Ovary (tissue), 10 donors: ENCODE measurements at places on chromosomes 5 and 9. TPM values are rescaled to one million over a fixed set of nuclear protein-coding genes. Genes with fewer than 3 reads are reported as not detected.

SPATA31E1 gene
- total RNA-seq: not detected

ROR2 gene
- total RNA-seq: 27.7 TPM

ADAMTS19 gene
- 1.5 TPM for total RNA-seq

DNA sequence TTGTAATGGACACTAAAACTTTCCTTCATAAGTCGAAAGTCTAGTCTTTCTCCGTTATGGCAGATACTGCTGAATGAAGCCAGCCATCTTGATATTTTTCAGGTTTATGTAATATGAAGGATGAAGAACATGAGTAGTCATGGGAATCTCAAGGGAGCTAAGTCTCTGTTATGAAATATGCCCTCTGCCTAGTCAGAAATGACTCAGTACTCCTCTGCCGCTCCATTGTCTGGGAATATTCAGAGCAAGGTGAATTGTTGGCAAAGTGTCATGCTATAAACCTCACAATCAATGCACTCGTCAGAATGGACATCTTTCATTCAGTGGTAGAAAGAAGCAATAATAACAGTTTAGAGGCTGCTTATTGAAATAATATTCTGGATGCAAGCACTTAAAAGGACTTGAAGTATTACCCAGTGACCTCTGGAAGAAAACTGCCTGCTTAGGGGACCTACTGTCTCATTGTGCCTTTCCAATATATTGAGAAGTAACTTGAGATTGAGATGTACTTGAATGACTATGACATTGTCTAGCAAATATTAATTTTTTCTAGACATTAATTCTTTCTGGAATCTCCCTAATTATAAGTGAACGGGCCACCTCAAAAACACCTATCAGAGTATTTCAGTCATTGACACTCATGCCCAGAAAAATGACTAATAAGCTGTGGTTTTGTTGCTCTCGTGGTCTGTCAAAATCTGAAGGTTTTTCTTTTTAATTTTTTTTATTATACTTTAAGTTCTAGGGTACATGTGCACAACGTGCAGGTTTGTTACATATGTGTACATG is 1011.5 kb upstream of the ACO1 start:
- H3K4me3 ChIP-seq: no peak overlapping the region
- no peak overlapping the region for H3K27ac ChIP-seq
- no peaks in the 10 kb centered on the region for H3K27me3 ChIP-seq

DNA sequence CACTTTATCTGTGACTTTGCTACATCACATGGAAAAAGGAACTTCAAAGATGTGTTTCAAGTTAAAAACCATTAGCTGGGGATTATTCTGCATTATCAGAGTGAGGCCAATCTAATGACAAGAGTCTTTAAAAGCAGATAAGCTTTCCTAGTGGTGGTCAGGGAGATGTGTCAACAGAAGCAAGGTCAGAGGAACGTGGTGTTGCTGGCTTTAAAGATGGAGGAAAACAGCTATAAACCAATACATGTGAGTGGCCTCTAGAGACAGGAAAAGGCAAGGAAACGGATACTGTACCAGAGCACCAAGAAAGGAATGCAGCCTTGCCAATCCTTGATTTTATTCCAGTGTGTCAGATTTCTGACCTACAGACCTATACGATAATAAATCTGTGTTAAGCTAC is 204.2 kb downstream of the TAF11L14 start:
- no peaks in the 10 kb centered on the region for H3K4me1 ChIP-seq
- H3K36me3 ChIP-seq: no peaks in the 10 kb centered on the region
- H3K4me3 ChIP-seq: no peak overlapping the region
- no peak overlapping the region for H3K27ac ChIP-seq
- no peak for DNase-seq
- no peaks in the 10 kb centered on the region for H3K27me3 ChIP-seq

DNA sequence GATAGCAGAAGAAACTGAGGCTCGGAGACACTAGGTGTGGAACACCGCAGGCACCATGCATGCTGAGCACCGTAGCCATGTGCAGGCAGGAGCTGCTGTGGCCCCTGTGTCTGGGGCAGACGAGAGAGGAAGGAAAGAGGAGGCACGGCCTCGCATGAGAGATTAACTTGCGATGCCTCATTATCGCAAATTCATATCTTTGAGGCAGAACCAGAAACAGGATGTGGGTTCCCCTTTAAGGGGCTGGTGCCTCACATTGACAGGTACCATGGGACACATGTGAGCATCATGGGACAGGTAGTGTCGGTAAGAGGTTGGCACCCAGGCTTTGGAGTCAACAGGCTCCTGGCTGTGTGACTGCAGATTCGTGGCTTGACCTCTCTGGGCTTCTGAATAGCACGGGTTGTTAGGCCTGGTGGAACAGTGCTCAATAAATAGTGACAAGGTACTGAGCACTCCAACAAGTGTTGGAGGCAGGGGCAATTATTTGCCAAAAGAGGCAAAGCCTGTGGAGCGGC is 40.8 kb downstream of the NAIF1 start:
- H3K4me1 ChIP-seq: no peaks in the 10 kb centered on the region
- no peaks in the 10 kb centered on the region for H3K36me3 ChIP-seq
- H3K27ac ChIP-seq: no peak overlapping the region
- DNase-seq: no peak
- H3K27me3 ChIP-seq: no peaks in the 10 kb centered on the region

DNA sequence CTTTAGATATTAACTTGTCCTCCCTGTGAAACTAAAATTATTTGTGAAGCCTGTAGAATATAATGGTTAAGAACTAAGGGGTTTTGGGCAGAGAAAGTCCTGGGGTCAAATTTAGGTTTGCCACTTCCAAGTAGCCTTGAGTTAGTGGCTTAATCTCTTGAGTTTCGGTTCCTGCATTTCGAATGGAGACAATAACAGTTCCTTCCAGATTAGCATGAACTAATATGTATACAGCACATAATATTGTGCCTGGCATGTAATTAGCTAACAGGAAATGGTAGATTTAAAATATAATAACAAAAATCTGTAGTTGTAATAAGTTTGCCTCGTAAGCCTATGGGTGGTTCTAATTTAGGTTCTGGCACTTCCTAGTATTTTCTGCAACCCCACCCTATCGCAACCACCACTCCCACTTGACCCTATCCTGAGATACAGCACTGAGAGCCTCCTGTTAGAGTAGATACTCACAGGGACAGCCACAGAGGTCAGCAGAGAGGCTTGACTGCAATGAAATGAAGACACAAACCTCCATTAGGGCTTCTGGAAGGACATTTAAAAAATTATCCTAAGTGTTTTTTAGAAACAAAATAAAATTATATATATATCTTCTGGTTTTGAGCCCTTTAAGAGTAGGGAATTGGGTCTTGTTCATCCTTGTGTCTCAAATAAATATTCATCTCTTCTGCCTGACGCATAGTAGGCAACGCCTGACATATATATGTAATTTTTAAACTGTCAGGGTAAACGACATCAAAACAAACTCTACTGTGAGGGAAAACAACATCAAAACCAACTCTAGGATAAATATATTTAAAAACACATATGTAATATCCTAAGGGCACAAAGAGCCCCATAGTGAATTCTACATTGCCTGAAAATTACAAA is 8.5 kb downstream of the SPINK9 start:
- no peak overlapping the region for H3K4me3 ChIP-seq
- no peaks in the 10 kb centered on the region for H3K27me3 ChIP-seq
- DNase-seq: no peak
- no peak overlapping the region for H3K27ac ChIP-seq
- no peaks in the 10 kb centered on the region for H3K4me1 ChIP-seq
- H3K36me3 ChIP-seq: no peaks in the 10 kb centered on the region

GRCh38 chr9:136609838-136610311 is 52.8 kb upstream of the EGFL7 start:
- H3K4me1 ChIP-seq: no peaks in the 10 kb centered on the region
- no peak overlapping the region for H3K4me3 ChIP-seq
- H3K27me3 ChIP-seq: no peaks in the 10 kb centered on the region
- no peak overlapping the region for H3K27ac ChIP-seq

DNA sequence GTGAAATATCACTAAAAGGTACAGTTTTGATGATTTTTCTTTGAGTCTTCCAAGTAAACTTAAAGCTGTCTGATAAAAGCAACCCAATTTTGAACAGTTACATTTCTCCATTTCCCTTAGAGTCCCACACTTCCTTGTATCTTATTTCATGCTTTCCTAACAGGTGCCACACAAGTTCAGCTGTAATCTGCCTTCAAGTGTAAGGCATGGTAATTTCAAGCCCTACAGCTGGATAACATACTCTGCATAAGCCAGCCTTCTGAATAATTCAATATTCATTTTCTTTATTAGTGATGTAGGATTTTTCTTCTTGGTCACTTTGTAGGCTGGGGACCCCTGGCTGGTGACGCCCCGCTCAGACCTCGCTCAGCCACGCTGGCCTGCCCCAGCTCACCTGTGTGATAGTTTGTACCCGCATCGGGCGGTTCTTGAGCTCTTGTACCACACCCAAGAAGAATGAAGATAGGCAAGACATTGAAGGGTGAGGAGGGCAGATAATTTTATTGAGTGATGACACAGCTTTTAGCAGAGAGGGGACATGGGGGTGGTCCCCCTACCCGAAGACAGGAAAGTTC is 34.0 kb downstream of the SOX30 start:
- DNase-seq: no peak
- no peak overlapping the region for H3K27ac ChIP-seq
- no peaks in the 10 kb centered on the region for H3K4me1 ChIP-seq
- no peak overlapping the region for H3K4me3 ChIP-seq
- H3K27me3 ChIP-seq: no peaks in the 10 kb centered on the region
- no peaks in the 10 kb centered on the region for H3K36me3 ChIP-seq

DNA sequence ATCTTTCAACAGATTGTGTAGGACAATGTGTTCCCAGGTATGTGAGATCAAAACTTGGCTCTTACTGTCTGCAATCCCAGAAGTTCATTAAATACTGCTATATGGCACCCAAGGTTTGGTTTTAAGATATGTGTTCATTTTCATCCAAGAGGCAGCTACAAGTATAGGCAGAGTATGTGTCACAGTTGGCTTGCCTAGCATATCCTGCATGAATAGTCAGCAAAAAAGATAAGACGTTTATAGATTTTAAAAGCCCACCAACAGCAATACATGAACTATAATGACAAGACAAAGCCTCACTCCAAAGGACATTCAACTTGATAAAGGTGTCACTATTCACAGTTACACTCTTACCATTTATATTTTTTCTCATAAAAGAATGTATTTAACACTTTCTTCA is 99.1 kb downstream of the BNC2 start:
- H3K36me3 ChIP-seq: no peaks in the 10 kb centered on the region
- H3K4me3 ChIP-seq: no peak overlapping the region
- H3K4me1 ChIP-seq: peaks cover 2% of the 10 kb centered on the region
- no peaks in the 10 kb centered on the region for H3K27me3 ChIP-seq

GRCh38 chr5:84086511-84086910 is 298.2 kb downstream of the EDIL3 start:
- no peak overlapping the region for H3K27ac ChIP-seq
- DNase-seq: no peak
- H3K27me3 ChIP-seq: no peaks in the 10 kb centered on the region
- no peaks in the 10 kb centered on the region for H3K36me3 ChIP-seq

DNA sequence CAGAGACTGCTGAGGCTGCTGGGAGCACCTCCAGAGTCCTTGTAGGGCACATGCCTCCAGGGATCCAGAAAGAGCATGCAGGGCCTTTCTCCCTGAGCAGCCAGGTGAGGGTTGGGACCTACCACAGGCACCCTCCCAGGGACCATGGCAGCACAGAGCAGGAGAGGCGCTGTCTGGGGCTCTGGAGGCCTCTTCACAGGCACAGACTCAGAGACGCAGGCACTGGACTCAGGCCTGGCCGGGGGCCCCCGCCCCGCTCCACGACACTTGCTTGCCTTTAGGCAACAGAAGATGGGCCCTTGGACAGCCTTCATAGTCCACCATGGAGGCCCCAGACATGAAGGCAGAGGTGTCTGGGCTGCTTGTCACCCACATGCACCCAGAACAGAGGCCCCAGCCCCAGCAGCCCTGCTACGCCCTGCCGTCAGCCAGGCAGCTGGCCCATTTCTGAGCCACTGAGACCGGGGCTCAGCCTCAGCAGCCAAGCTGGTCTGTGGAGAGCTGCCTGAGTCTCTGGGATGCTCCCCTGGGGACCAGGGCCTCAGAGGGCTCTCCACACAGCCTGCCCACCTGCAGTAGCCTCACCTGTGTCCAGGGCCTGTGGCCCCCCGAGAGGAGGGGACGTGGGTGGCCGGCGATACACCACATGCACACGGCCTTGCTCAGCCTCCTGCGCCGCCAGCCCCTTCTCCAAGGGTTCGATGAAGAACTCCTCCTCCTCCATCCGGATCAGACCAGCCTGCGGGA is 72.8 kb downstream of the ADAMTS2 start:
- H3K4me1 ChIP-seq: peaks cover 68% of the 10 kb centered on the region
- peak; percentile 36 for DNase-seq
- H3K4me3 ChIP-seq: no peak overlapping the region

DNA sequence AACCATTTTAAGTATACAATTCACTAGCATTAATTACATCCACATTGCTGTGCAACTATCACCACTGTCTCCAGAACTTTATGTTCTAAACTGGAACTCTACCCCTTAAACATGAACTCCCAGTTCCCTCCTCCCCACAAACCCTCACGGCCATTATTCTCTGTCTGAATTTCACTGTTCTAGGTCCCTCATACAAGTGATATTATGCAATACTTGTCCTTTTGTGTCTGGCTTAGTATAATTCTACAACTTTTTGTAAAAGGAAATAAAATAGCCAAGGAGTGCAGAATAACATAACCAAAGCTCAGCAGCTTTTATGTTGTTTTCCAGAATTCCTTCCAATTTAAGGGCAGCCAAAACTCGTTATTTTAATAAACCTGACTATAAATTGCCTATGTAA is 53.2 kb downstream of the NAA35 start:
- H3K4me1 ChIP-seq: peaks cover 1% of the 10 kb centered on the region
- H3K27ac ChIP-seq: no peak overlapping the region
- no peak overlapping the region for H3K4me3 ChIP-seq
- no peaks in the 10 kb centered on the region for H3K27me3 ChIP-seq

DNA sequence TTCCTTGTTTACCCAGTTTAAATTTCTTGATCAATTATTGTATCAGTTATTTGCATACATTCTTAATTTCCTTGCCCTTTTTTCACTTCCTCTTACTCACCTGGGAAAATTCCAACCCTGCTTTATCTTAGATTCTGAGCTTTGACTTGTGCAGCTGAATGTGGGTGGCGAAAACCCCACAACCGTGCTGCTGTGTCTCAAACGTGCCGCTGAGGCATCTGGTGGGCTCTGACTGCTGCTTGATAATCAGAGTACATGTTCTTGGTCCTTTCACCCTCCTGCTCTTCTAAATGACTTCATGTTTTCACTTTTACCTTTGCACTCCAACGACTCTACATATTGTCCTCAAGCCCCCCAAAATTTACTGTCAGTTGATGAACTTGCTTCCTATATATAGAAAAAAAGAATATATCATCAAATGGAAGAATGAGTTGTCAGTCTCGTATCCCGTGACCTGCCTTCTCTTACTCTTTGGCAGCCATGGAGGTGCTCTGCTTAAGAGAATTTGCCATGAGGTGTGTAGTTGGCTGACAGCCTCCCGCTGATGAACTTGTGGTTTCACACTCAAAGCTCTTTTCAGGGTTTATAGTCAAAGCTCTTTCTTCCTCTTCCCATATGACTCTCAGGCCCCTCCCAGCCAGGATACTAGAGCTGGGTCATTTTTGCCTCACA is 14.0 kb upstream of the JAK2 start:
- H3K4me3 ChIP-seq: no peak overlapping the region
- H3K27ac ChIP-seq: no peak overlapping the region
- H3K36me3 ChIP-seq: no peaks in the 10 kb centered on the region
- H3K27me3 ChIP-seq: no peaks in the 10 kb centered on the region
- DNase-seq: no peak

GRCh38 chr9:16412740-16413139 is 457.7 kb downstream of the BNC2 start:
- H3K4me1 ChIP-seq: peaks cover 16% of the 10 kb centered on the region
- H3K27me3 ChIP-seq: no peaks in the 10 kb centered on the region
- no peaks in the 10 kb centered on the region for H3K36me3 ChIP-seq
- no peak overlapping the region for H3K4me3 ChIP-seq
- no peak overlapping the region for H3K27ac ChIP-seq

- no peaks in the 10 kb centered on the region for H3K4me1 ChIP-seq
- H3K4me3 ChIP-seq: no peak overlapping the region
- DNase-seq: no peak
- H3K27me3 ChIP-seq: no peaks in the 10 kb centered on the region
Measured at GRCh38 chr5:44331471-44332050, 57.7 kb downstream of the FGF10 start.
